ENCODE measurements at places on chromosomes 5 and 9. TPM values are rescaled to one million over a fixed set of nuclear protein-coding genes. Genes with fewer than 3 reads are reported as not detected.

FANCG gene
- 55.2 TPM for total RNA-seq

OR1Q1 gene
- not detected for total RNA-seq

CXCL14 gene
- total RNA-seq, result not detected

IL13 gene
- total RNA-seq, result not detected

AGGF1 gene
- 9.3 TPM for total RNA-seq

TMED9 gene
- total RNA-seq, result 288 TPM

FOXD4 gene
- 0.34 TPM for total RNA-seq

TICAM2 gene
- total RNA-seq, result 1.3 TPM

SLCO6A1 gene
- not detected for total RNA-seq
